ENCODE measurements at places on chromosomes 4 and X.

GRCh38 chrX:147342197-147342596 is 527.7 kb upstream of the CXorf51A start:
- DNase-seq = no peak

DNA sequence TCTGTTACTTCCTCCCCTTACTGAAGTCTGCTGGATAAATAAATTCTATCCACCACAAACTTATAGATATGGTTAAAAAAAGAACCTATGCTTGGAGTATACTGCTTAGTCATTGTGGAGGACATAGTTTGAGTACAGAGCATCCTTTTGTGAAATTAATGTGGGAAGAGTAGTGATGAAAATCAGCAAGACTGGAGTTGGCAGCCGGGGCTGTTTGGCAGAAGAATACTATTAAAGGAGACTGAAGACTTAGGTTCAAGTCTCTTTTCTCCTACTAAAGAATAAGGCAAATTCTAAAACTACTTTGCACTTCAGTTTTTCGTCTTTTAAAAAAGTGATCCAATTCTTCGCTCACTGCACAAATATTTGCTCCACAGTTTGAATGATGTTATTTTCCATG is 326.6 kb upstream of the ATOH1 start:
- no peak for DNase-seq

DNA sequence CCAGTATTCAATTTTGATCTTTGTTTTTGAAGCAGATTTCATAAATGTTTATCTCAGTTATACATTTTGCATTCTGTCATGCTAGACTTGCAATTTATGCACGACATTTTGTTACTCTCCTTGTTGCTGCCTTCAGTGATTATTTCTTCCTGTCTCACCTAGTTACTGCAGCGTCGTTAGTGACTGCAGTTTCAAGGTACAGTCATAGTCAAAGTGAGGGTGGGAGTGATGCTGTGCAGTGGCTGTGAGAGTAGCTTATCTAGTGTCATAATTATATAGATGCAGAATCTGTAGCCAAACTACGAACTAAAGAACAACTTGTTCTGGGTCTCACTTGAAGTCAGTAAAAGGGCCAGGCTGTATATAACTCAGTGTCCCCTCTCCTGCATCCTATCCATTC is 69.8 kb downstream of the GPR101 start:
- no peak for DNase-seq

DNA sequence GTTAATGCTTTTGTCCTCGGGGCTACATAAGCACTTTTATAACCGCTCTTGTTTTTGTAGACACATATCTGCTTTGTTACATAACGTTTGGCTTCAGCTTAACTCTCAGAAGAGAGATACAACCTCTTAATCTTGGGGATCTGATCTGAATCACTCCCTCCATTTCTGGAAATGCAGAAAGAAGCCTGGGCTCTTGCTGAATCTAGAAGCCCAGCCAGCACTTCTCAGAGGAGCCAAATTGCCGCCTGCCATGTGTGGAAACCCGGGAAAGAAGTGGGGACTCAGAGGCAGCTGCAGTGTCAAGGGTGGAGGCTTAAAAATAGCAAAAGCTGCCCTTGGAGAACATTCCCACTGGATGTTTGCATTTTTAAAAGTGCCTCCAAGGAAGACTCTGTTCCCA is 69.3 kb upstream of the LDB2 start:
- DNase-seq = no peak

GRCh38 chr4:41787931-41788330 is 39.4 kb upstream of the PHOX2B start:
- DNase-seq = no peak

DNA sequence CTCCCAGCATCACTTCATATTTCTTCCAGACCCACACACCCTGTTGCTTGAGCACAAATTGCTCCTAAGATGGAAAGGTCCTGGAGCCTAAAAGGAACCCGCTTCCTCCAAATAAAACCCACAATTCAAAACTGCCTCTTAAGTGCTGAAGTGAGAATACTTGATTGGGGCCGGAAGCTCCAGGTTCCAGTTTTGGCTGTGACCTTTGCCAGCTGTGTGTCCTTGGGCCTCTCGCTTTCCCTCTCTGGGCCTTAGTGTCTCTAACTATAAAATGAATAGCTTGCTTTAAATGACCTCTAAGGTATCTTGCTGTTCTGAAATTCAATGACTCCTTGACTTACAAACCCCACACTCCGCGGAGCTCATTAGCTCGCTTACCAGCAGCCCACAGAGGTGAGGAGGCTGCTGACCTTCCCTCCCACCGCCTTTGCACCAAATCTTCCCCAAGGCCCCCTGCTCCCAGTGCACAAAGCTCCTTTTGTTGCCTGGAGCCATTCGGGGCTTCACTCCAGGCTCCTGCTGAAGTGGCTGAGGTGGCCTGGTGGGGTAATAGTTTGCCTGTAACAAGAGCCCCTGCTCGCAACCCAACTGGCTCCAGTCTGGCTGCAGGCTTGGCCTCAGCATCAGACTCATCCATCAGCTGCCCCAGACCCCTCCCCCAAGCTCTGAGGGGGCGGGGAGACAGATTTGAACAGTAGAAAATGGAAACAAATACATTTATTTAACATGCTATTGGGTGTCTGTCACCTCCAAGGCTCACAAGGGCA is 21.8 kb downstream of the STARD8 start:
- no peak for DNase-seq

GRCh38 chrX:16834806-16835205 is 35.4 kb downstream of the RBBP7 start:
- DNase-seq = no peak

GRCh38 chr4:70110917-70111316 is 43.1 kb upstream of the PRR27 start:
- DNase-seq = no peak

DNA sequence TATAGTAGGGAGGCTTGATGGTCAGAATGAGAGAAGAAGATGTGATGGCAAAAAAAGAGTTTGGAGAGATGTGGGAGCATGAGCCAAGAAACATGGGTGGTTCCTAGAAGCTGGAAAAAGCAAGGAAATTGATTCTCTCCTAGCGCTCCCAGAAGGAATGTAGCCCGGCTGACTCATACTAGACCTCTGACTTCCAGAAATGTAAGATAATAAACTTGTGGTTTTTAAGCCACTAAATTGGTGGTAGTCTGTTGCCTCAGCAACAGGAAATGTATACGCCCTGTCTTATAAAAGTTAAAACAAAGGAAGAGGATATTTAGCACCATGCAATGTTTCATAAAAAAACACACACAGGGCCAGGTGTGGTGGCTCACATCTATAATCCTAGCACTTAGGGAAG is 182.7 kb upstream of the PCDH7 start:
- DNase-seq = peak; percentile 2

- no peak for DNase-seq
Observed at GRCh38 chrX:154602226-154602625, 16.9 kb downstream of the CTAG1B start.

GRCh38 chr4:152850377-152850776 is 70.6 kb downstream of the ARFIP1 start:
- no peak for DNase-seq

DNA sequence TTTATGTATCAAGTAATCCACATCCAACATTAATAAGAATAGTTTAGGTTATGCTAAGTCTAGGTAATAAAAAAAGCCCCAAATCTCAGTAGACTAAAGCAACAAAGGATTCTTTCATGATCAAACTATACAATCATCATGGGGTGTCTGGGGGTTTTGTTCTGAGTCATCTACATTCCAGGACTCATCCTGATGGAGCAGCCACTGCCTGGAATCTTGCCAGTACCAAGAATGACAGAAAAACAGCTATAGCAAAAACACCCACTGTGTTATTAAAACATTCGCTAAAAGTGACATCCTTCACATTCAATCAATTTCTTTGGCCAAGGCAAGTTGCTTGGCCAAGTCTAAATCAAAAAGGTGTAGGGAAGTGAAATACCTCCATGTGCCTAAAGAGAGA is 3.9 kb upstream of the ARHGEF38 start:
- DNase-seq = no peak

GRCh38 chr4:123304151-123304964 is 92.2 kb upstream of the SPRY1 start:
- peak; percentile 86 for DNase-seq

DNA sequence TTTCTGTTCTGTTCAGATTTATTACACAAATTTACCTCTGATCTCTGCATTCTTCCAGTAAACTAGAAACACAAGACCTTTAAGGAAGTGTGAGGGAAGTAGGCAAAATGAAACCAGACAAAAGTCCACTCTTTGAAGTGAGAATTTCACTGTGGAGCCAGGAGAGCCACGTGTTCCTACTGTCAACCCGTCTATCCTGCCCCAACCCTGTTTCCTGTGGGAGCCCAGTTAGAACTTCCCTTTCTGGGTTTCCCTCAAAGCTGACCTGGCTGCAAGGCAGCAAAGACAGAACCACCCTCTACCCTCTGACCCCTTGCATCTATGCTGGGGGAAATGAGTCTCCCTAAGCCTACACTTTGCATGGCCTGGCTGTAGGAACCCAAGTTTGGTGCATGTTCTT is 40.0 kb downstream of the TMEM144 start:
- no peak for DNase-seq

- DNase-seq = peak; percentile 3
Observed at GRCh38 chr4:189124149-189124758, 816.4 kb upstream of the FRG1 start.

All from Jurkat, Clone E6-1 (cell line).